ENCODE measurements at places on chromosomes 3 and 15.

GRCh38 chr3:89052386-89052785 is 55.0 kb upstream of the EPHA3 start:
- DNase-seq: no peak

GRCh38 chr15:41004490-41004889 is 51.2 kb downstream of the CHAC1 start:
- no peak for DNase-seq

- DNase-seq: no peak
Observed at GRCh38 chr3:158918008-158918407, 116.2 kb downstream of the MFSD1 start.

GRCh38 chr15:101689901-101690300 is 34.4 kb downstream of the TARS3 start:
- no peak for DNase-seq

- no peak for DNase-seq
Observed at GRCh38 chr3:114739627-114740026, 407.5 kb downstream of the ZBTB20 start.

DNA sequence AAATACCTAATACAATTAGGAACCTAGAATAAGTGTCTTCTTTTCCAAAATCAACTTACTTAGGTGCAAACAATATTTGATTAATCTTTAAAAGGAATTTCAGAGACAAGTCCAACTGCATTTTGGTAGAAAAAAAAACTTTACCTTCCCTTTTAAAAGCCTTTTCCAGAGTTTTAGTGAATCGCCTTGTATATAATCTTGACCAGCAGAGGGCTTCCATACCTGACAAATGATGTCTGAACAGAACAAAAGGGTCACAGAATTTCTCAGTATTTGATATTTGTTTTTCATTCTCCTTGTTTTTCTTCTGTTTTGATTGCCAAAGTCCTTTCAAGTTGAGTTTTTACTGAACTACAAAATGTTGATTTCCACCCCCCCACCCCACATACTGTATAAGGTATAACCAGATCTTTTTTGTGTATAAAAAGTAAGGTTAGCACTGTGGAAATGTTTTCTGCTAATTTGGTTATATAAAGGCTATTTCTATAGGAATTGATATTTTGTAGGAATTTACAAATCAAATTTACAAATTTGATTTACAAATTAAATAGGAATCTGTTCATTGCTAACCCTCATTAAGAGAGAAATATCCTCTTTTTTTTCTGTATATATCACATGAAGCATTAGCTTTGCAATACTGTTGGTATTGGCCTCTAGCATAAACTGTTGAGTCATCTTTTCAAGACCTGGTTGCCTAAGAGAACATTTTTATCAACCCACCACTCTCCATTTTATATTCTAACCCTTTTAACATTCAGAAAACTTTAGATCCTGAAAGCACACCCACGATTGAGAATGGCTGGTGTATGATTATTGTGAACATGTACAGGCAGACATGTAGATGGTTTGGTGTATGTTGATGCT is 464.1 kb upstream of the RARB start:
- no peak for DNase-seq

Measured in activated gamma-delta T cell treated with anti-CD3 and anti-CD28 coated beads, Interleukin-2, amount 50 U/mL, for 16 hours (primary cell).